ENCODE measurements at places on chromosomes 12 and 14. TPM values are rescaled to one million over a fixed set of nuclear protein-coding genes. Genes with fewer than 3 reads are reported as not detected.

The PLCZ1 gene
- total RNA-seq, result not detected

The HCAR2 gene
- total RNA-seq, result not detected

GRCh38 chr12:113990250-113991223 lies 24.4 kb upstream of the RBM19 start:
- DNase-seq, result no peak

GRCh38 chr12:91866566-91866965 lies 279.1 kb downstream of the BTG1 start:
- DNase-seq, result no peak

DNA sequence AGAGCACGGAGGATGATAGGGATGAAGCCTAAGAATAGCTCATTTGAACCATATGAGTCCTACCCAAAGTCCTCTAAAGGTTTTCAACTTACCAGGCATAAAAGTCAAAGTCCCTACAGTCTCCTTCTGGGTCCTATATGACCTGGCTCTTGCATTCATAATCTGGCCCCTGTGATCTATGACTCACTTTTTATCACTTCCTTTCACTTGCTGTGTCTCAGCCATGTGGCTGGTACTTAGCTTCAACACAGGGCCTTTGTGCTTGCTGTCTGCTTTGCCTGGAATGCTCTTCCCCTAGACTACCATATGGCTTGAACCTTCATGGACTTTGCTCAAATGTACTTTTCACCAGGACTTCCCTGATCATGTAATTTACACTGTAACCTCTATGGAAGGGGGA lies 137.6 kb upstream of the TMTC1 start:
- peak; percentile 79 for DNase-seq

- no peak for DNase-seq
Measured at GRCh38 chr12:127980585-127980984, 286.4 kb upstream of the TMEM132C start.

GRCh38 chr14:105074601-105075053 lies 9.4 kb upstream of the GPR132 start:
- no peak for DNase-seq

GRCh38 chr12:113333877-113334785 lies 778 bp downstream of the SLC8B1 start:
- no peak for DNase-seq

The EXOC5 gene
- total RNA-seq, result 75.1 TPM

DNA sequence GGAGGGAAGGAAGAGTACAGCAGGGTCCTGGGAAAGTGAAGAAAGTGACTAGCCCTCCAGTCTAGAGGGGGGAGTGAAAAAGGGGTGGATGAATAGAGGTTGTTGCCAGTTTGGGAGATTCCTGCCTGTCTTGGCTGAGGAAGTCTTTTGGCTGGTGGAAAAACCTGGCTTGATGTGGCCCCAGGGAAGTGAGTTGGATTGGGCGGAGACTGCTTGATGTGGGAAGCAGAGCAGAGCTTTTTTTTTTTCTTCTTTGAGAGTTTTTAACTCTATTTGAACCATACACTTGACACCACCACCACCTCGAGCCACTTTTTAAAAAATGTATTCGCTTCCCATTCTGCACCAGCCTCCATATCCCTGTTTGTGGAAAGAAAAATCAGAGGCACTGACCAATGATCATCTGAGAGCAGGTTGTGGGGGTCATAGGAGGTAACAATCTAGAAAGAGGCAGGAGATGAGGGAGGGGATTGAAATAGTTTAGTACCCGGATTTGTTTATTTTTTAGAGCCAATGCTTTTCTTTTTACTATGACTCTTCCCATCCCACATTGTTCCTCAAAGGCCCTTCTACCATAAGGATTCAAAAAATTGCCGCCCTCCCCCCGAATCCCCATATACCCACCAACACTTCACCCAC lies 690 bp upstream of the DTX3 start:
- peak; percentile 34 for DNase-seq

The ASB2 gene
- not detected for total RNA-seq

The HRK gene
- total RNA-seq, result 0.55 TPM

- no peak for DNase-seq
Measured at GRCh38 chr12:1777798-1778197, 42.6 kb upstream of the LRTM2 start.

DNA sequence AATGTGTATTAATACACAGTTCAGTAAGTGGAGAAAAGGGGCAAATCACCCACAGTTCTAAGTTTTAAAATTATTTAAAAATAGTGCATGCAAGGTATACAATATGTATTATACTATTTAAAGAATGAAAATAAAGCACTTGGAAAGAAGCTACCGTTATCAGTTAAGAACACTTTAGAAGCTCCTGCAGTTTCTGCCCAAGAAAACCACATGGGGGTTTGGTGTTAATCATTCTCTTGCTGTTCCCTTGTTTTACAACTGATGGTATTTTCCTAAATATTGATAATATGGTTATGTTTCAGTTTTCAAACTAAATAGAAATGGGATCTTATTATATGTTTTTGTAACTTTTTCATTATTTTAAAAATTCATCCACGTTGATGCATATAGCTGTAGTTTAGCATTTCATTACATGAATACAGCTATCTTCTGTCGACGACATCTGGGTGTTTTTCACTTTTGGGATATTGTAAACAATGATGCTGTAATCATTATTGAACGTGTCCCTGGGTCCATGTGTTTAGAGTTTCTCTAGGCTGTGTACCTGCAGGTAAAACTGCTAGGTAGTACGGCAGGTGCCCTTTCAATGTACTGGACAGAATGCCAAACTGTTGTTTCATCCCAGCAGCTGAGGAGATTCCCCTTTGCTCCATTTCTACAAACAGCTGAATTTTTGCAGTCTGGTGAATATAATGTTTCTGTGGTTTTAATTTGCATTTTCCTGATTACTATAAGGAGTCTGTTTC lies 64.1 kb downstream of the APPL2 start:
- DNase-seq, result no peak

DNA sequence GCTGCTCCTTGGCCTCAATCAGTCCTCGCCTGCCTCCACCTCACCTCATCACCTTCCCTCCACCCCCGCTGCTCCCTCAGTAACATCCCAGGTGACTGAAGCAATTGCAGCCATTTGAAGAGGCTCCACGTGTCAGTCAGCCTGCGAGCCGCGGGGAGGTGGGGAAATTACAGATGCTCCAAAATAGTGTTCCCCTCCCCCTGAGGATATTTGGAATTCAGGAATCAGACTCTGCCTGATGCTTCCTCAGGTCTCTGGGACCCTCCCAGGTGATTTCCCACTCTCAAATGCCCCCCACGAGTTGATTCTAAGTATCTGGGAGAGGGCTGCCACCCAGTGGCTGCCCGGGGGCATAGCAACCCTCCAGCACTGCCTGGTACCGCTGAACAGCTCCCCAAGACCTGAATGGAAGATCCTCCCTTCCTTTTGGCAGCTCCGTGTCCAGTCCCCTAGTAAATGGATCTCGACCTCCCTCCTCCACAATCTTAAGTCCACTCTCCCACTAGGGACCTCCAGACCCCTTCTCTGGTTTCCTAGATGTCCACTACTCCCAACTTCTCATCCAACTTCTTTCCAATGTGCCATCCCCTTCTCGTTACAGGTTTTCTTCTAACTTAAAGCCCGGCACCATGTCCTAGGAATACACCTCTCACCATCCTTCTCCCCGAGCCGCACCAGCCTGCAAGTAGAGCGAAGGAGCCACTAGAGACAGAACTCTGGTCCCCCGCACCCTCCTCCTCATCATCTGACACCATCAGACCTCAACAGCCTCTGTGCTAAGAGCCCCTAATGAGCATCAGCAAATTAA lies 1.4 kb upstream of the ASIC1 start:
- DNase-seq, result peak; percentile 25

DNA sequence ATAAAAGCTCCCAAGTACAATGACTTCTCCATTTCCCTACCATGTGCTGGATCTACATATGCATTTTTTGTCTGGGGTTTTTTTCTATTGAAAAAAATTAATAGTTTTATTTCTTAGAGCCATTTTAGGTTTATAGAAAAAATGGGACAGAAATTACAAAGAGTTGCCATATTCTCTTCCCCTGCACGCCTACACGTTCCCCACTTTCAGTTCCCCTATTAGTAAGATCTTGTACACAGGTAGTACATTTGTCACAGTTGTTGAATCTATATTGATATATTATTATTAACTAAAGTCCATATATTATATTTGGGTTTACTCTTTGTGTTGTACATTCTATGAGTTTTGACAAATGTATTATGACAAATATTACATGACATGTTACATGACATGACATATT lies 35.7 kb downstream of the SIX6 start:
- DNase-seq, result no peak

GRCh38 chr12:93230326-93230720 lies 147.4 kb upstream of the NUDT4 start:
- no peak for DNase-seq

The CPSF6 gene
- total RNA-seq, result 27.8 TPM

The FAM186B gene
- total RNA-seq, result 0.05 TPM

- DNase-seq, result no peak
Measured at GRCh38 chr14:65159281-65160062, 57.2 kb upstream of the MAX start.

DNA sequence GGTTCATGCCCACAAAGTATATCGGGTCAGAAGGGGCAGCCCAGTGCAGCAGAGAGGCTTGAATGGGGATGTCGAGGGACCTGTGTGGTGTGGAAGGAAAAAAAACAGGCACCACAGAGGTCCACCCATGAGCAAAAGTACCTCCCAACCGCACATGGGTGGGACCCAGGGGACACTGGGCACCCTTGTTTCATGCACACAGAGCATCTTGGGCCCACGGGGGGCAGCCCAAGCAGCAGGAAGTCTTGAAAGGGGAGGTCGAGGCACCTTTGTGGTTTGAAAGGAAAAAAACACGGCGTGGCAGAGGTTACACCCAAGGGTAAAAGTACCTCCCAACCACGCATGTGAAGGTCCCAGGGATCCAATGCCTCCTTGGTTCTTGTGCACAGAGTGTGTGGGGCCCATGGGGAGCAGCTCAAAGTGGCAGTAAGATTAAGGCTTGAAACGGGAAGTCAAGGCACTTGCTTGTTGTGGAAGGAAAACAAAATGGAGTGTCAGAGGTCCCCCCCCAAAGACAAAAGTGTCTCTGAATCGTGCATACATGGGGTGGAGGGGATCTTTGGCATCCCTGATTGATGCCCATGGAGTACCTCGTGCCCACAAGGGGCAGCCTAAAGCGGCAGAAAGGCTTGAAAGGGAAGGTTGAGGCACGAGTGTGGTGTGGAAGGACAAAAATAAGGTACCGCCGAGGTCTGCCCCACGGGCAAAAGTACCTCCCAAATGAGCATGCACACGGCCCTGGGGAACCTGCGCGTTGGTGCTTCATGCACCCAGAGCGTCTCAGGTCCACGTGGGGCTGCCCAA lies 575.5 kb downstream of the ALG10 start:
- DNase-seq, result no peak

DNA sequence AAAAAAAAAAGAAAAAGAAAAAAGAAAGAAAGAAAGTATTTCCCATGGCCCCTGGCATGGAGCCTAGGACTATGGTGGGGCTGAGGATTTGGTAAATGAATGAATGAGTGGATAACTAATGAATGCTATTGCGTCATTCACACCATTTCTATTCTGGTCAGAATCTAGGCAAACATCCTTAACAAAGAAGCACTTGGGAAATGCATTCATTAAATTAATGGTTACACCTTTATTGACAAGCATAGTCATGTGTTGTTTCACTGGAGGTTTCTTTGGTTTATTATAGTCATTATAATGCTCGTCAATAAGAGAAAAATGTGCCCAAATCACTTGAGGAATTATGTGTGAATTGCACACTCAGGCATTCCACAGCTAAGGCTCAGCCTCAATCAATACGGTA lies 13.6 kb upstream of the AQP2 start:
- no peak for DNase-seq

DNA sequence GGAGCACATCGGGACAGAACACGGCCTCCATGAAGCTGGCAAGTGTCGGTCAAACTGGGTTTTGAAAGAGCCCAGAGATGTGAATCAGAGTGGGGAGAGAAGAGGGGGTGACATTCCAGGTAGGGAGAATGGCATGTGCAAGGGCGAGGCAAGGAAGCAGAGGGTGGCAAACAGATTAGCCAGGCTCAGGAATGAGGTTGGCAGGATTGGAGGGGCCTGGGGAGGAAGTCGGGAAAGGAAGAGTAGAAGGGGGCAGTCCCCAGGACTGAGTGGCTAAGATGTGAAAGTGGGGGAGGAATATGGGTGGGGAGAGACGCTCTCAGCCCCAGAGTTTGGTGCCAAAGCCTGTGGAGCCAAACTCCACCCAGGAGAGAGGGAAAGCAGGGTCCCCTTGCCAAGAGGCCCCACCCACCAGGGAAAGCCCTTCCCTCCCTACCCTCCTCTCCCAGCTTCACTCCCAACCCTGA lies 5.5 kb upstream of the HDAC7 start:
- DNase-seq, result peak; percentile 27

- no peak for DNase-seq
Measured at GRCh38 chr12:15632708-15633107, 156.5 kb downstream of the EPS8 start.

The NABP2 gene
- 65.0 TPM for total RNA-seq

The CLEC1B gene
- not detected for total RNA-seq

DNA sequence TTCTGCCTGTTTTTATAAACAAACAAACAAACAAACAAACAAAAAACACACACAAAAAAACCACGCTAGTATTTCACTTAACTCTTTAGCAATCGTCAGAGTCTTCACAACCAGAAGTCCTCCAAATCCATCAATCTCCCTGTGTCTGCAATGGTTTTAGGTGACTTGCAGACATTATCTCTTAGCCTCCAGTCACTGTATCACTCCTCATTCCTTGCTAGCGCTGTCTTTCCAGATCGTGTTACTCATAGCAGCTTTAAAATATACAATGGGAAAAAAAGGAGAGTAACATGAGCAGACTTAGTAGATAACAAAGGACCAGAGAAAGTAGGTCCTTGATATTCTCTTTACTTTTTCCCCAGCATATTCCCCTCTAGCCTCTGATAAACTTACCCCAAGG lies 15.5 kb upstream of the ETNK1 start:
- no peak for DNase-seq

DNA sequence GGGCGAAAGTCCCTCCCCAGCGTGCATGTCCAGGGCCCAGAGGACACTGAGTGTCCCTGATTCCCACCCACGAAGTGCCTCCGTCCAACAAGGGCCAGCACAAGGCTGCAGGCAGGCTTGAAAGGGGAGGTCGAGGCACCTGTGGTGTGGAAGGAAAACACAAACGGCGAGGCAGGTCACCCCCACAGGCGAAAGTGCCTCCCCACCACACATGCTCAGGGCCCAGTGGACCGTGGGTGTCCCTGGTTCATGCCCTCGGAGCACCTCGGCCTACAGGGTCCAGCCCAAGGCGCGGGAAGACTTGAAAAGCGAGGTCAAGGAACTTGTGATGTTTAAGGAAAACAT lies 370.4 kb downstream of the ALG10 start:
- DNase-seq, result no peak

The TRMT61A gene
- total RNA-seq, result 8.5 TPM

The POTEM gene
- total RNA-seq, result not detected
